ENCODE measurements at places on chromosomes 2 and 18.

GRCh38 chr2:211477537-211478275 is 921.3 kb downstream of the CPS1 start:
- no peak for DNase-seq

DNA sequence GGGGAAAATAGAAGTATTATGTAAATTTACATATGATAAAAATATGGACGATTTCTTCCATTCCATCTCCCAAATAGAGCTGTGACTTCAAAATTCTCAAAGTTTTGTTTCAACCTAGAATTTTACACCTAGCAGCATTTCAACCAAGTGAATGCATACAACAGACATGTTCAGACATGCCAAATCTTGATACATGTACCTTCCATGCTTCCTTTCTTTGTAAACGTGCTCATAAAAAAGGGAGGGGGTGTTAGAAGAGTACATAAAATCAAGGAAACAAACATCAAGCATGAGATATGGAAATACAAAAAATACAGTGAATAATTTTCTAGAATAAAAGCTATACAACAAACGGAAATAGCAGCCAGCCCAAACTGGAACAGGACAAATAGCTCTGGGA is 974.2 kb downstream of the ERBB4 start:
- no peak for DNase-seq

DNA sequence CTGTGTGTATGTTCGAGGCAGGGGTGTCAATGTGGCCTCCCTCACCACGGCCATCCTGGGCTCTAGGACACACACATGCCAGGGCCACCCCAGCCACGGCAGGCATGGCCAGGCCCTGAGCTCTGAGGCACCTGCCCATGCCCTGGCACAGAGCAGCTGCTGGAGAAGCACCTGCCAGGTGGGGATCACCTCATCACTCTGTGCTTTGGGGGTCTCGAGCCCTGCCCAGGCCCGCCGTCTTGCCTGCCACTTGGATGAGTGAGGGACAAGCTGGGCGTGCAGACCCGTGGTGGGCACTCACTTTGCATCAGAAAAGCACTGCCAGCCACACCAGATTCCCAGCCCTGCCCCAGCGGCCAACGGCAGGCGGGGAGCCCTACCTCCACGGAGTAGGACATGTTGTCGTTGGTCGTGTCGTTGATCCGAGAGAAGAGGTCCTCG is 33.1 kb downstream of the KIF1A start:
- no peak for DNase-seq

DNA sequence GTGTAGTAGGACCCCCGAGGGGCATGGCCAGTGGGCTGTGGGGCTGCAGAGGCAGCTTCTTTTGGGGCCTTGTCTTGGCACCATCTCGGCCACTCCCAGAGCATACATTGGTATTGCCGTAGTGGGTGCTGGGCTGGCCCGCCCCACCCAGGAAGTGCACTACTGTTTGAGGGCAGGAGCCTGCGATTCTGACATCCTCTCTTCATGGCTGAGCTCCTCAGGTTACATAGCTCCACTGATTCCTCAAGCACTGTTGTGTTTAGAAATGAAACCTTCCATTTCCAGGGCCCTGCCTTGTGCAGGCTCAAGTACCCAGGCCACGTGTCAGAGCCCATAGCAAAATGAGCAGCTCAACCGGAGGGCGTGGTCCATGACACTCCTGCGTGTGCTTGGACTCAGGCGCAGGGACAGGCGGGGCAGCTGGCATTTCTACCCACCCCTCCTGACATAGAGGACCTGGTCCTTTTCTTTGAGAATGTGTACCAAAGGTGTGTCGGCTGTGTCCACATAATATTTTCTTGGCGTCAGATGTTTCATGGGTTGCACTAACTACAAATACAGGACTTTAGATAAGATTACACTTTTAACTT is 67.9 kb downstream of the DGKD start:
- peak; percentile 53 for DNase-seq

GRCh38 chr2:143428700-143429099 is 299.5 kb downstream of the ARHGAP15 start:
- DNase-seq = no peak

GRCh38 chr2:10330700-10331026 is 28.0 kb downstream of the HPCAL1 start:
- no peak for DNase-seq

- DNase-seq = no peak
These were observed 17.3 kb downstream of the MTA3 start for GRCh38 chr2:42585779-42586178.

DNA sequence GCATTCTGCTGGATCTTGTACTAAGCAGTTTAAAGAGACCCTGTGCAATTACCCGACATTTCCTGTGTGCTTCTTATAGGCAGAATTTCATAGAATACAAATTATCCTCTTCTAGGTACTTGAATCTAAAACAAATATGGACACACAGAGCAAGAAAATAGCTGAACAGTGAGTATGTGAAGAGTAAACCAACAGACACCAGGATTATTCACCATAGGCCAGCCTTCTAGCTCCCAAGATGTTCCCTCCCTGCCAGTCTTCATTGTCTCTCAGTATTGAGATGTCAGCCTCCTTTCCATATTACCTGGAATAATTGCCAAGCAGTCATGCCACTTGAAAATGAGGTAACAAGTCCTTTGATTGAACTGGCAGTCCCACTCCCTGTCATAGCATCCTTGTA is 187.1 kb downstream of the PTPRM start:
- DNase-seq = no peak

DNA sequence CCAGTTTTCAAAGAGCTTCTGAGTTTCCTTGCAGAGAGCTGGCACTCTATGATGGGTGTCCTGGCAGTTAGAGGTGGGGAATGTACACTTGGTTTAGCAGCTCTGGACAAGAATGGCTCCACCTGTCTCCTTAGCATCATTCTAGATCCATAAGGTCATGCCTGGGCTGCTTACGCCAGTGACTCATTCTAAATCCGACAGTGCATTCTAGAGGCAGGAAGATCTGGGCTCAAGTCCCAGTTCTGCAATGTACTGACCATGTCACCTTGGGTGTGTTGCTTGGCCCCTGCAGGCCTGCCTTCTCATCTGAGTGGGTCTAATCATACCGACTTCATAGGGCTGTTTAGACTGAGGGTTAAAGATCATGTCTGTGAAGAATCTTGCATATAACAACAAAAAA is 46.5 kb downstream of the PTGR3 start:
- no peak for DNase-seq

- DNase-seq = no peak
These were observed 8.2 kb downstream of the SLC35F6 start for GRCh38 chr2:26772064-26773001.

DNA sequence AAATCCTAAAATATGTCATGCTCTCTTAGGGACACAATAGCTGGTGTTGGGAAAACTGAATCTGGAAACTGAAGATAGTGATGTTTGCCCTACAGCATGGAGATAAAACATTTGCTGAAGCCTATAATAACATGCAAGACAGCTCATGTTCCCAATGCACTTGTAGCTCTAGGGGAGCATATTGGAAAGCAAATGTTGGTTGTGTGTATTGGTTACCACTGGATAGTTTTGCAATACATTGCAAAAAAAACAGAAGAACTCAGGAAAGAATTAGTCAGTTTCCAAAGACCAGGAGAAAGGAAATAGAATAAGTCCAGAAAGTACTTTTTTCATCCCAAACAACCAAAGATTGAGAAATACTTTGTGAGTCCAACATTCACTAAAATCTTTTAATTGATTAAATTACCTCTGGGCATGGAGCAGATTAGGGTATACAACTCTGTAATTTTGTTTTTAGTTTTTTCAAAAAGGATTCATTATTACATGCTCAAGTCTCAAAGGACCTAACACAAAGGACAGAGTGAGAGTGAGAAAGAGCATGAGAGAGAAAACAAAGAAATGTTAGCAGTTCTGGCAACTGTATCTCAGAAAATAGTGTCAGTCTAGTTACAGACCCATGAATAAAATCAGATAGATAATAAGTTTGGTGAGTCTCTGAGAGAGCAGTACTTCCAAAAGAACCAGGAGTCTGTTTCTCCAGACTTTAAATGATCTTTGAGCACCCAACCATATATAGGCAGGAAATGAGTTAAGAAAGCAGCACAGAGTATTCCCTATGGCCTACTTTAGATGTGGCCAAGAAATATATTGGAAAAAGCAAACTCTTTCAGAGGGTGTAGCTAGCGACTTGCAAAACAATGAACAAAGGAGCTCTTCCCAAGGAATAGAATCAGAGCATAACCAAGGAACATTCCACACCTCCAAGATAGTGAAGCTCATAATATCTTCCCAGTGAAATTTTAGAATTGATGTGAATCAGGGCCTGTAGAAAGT is 36.6 kb upstream of the COL3A1 start:
- no peak for DNase-seq

- no peak for DNase-seq
These were observed 3.2 kb downstream of the RAB3GAP1 start for GRCh38 chr2:135055182-135055786.

GRCh38 chr2:60899230-60899891 is 18.0 kb downstream of the REL start:
- no peak for DNase-seq

DNA sequence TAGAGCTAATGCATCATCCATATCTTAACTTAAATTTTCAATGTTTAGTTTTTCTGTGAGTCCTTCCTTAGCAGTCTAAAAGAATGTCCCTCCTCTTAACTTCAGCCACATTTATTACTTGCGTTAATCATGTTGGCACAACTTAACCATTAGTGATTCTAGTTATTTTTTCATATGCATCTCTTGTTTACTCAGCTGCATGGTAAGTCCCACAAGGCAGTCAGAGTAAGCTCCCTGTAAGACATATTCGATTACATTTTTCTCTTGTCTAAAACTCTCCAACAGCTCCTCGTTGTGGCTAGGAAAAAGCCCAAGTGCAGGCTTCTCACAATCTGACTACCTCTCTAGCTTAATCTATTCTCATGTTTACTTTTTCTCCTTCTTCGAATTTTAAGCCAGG is 2045.3 kb upstream of the PIK3C3 start:
- DNase-seq = no peak

GRCh38 chr18:62196079-62196478 is 9.0 kb downstream of the RELCH start:
- no peak for DNase-seq
